ENCODE measurements at places on chromosomes 1 and 21.

DNA sequence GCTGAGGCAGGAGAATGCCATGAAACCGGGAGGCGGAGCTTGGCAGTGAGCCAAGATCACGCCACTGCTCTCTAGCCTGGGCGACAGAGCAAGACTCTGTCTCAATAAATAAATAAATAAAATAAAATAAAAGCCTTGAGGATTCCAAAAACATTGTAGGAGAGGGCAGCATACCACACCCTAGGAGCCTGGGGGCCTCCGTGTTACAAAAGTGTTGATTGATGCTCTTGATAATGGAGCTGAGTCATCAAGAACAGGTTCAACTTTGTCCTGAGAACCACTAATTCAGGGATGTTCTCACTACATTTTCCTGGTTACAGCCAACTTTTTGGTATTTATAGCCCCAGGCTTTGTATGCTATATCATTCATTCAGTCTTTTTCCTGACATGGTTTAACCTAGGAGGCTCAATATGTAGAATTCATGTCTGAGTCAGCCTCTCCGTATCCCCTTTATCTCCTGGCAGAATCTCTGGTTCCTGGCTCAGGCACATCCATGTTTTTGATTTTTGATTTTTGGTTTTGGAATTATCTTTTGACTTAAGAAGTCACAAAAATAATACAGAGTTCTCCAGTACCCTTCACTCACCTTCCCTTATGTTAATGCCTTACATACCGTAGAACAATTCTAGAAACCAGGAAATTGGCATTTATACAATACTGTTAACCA lies 69.4 kb downstream of the LRRC8D start:
- DNase-seq, result no peak

- DNase-seq, result no peak
Observed at GRCh38 chr1:197994907-197995407, 77.8 kb downstream of the LHX9 start.

GRCh38 chr1:9755441-9755995 lies 68.2 kb downstream of the CLSTN1 start:
- no peak for DNase-seq

DNA sequence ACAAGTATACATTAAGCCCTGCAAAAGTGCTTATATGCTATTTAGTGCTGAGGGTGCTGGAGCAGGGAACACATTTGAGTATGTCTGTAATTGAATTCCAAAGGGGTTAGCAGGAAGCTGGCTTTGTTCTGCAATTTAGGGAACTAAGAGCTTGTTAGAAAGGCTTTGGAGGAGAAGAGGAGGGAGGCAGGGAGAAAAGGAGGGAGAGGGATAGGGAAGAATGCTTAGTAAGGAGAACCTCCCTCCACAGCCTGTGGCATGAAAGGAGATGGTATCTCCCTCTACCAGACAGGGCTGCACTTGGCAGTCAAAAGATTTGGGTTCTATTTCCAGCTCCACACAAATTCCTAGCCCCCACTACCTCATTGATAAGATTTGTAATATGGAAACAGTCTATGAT lies 217.8 kb downstream of the DAB1 start:
- no peak for DNase-seq

DNA sequence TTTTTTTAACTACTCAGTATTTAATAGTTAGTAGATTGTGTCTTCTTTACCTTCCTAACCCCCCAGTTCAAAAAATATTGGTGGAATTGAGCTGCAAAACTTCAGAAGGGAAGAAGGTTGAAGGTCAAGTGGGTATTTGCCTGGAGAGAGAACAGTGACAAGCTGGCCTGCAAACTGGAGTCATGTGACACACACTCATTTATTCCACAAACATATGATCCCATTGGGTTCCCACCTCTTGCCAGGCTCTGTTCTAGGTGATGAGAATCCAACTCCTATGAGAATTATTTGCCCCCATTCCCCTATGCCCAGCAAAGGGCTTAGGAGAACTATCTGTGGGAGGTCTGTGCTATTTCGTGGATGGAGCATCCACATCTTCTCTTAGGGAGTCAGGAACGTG lies 3.5 kb upstream of the PEF1 start:
- no peak for DNase-seq

DNA sequence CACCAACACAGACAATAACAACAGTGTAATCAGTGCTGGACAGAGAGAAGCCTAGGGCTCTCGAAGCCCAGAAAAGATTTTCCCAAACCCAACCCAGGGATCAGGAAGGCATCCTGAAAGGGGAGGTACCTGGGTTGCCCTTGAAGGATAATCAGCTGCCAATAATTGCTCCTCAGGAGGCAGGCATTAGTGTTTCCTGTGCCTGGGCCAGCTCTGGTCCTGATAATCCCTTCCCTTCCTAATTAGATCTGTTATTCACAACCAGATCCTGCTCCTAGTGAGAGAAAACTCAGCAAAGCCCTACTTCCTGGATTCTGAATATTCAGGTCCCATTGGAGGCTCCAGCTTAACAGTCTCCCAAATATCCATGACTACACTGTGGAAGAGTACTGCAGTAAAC lies 117.4 kb downstream of the DMRTA2 start:
- DNase-seq, result no peak

Data from naive thymus-derived CD8-positive, alpha-beta T cell (primary cell).